ENCODE measurements at places on chromosomes 11 and 22.

- DNase-seq = no peak
These were observed 17.9 kb downstream of the LINC01488 start for GRCh38 chr11:69499186-69499917.

- DNase-seq = no peak
These were observed 38.4 kb downstream of the MOB2 start for GRCh38 chr11:1447845-1448825.

DNA sequence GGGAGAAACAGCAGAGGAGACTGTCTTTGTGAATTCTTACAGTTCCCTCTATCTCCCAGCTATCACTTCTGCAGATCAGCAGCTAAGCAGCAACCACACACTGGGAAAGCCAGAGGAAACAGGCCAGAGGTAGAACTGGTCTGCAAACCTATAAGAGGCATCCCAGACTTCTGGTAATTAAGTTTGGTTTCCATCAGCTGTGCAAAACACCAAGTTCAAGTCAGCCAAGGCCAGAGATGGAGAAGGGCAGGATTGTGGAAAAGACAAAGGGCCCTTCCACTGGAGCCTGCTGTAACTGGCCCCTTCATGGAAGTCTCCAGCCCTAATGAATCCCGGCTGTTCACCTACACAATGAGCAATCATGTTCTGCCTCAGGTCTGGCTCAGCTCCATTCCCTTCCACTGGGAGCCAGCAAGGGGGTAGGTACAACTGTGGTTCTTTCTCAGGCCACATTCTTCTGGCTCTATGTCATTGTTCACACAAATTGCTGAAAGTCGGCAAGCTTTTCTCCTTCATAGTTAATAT is 4.6 kb upstream of the PAMR1 start:
- no peak for DNase-seq

- DNase-seq = no peak
These were observed 7.2 kb upstream of the BID start for GRCh38 chr22:17781319-17782031.

- peak; percentile 39 for DNase-seq
These were observed 663.7 kb upstream of the B3GAT1 start for GRCh38 chr11:135075740-135076139.

GRCh38 chr11:128595775-128596174 is 8.4 kb upstream of the ETS1 start:
- no peak for DNase-seq

GRCh38 chr11:59028105-59028504 is 58.0 kb upstream of the GLYATL1B start:
- no peak for DNase-seq

DNA sequence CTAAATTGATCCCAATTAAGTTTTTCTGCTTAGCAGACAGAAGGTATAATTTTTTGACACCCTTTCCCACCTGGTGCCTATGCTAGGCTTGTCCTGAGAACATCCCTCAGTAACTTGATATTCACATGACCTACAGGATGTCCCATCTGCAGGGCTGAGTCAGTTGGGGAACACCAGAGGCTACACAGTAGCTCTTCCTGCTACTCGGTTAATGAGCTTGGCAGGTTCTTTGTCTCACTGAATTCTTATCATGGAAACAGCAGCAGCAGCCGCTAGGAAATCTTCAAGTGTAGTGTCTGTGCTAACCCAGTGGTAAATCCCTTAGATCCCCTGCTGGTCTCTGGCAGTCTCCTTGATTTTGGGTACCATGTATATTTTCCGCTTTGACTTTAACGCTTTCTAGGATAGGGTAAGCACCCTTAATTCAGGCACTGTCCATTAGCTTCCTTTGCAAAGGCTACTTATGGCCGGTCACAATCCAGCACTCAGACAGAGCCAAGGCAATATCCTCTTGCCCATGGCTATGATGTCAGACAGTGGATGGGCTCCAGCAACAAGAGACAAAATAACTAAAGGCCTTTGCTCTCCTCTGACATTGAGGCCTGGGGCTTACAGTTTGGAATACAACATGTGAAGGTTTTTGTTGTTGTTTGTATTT is 8.5 kb downstream of the MRPL16 start:
- DNase-seq = no peak

GRCh38 chr11:9888938-9889337 is 225.1 kb downstream of the SWAP70 start:
- DNase-seq = no peak

GRCh38 chr22:24969560-24970301 is 17.2 kb downstream of the KIAA1671 start:
- DNase-seq = no peak

DNA sequence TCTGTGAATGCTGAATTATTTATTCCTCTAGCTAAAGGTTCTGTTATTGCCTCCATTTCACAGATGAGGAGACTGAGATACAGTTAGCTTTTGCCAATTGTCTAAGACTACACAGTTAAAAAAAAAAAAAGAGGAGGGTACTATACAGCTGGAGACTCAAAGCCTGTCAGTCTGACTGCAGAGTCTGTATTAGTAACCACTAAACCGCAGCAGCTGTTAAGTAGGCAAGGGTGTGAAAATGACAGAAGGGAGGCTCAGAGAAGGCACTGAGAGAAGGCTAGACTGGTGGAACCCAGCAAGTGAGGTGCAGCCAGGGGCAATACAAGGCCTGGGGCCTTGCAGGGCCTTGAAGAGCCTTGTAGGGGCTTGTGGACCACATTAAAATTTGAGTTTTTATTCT is 181.2 kb downstream of the CSNK2A3 start:
- no peak for DNase-seq

- no peak for DNase-seq
These were observed 315.9 kb downstream of the CADM1 start for GRCh38 chr11:115188188-115188897.

DNA sequence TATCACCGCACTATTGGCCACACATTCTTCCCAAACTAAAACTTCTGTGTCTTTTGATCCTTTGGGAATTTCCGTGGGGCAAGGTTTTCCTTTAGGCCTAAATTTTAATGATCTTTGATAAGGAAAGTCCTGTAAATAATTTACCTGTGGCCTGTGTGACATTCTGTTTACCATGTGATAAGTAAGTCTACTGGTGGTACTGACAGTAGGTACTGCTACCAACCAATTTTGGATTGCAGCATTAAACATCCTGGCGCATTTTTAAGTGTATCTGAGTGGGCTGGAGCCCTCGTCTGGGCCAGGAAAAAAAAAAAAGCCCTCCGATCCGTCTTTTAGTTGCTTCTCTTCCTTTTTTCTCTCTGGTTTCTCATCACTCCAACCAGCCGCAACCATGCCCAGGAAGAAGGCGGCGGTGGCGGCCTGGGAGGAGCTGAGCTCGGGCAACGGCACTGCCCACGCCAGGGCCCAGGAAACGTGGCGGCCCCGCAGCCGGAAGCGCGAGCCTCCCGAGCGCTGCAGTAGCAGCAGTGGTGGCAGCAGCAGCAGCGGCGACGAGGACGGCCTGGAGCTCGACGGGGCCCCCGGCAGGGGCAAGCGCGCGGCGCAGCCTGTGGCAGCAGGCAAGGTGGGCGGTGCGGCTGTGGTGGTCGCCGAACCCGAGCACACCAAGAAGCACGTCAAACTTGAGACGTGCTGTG is 33.6 kb downstream of the ASRGL1 start:
- no peak for DNase-seq

GRCh38 chr11:1414650-1415049 is 24.9 kb downstream of the BRSK2 start:
- no peak for DNase-seq

- no peak for DNase-seq
These were observed 216.5 kb downstream of the DYNC2H1 start for GRCh38 chr11:103325686-103326069.

DNA sequence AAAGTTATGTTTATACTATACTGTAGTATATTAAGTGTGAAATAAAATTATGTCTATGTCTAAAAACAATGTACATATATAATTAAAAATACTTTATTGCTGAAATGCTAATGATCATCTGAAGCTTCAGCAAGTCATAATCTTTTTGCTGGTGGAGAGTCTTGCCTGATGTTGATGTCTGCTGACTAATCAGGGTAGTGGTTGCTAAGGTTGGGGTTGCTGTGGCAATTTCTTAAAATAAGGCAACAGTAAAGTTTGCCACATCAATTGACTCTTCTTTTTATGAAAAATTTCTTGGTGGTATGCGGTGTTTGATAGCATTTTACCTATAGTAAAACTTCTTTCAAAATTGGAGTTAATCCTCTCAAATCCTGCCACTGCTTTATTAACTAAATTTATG is 21.4 kb downstream of the INSC start:
- DNase-seq = no peak

- DNase-seq = no peak
These were observed 36.0 kb upstream of the PANX2 start for GRCh38 chr22:50134481-50134880.

DNA sequence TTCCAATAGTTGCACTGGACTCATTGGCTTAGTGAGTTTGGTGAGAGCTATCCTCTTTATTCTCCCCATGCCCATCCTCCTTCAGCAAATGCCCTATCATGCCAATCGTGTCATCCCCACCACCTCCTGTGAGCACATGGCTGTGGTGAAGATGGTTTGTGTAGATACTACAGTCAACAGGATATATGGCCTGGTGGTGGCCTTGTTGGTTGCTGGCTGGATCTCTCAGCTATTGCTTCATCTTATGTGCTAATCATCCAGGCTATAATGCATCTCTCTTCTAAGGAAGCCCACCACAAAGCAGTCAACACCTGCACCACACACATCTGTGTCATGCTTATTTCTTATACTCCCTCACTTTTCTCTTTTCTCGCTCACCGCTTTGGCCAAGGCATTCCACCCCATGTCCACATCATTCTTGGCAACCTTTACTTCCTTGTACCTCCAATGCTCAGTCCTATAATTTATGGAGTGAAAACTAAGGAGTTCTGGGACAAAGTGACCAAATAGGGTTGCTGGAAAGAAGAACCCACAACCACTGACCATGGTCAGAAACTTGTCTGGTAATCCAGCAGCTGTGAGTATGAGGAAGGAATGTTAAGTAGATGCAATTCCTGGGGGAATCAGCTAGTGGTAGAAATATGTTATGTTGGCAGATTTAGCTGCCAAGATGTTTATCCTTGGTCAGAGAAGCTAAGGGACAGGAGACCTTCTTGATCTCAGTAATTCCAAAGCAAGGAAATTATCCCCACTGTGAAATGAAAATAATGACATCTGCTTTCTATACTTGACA is 16.3 kb upstream of the OR56B1 start:
- no peak for DNase-seq

DNA sequence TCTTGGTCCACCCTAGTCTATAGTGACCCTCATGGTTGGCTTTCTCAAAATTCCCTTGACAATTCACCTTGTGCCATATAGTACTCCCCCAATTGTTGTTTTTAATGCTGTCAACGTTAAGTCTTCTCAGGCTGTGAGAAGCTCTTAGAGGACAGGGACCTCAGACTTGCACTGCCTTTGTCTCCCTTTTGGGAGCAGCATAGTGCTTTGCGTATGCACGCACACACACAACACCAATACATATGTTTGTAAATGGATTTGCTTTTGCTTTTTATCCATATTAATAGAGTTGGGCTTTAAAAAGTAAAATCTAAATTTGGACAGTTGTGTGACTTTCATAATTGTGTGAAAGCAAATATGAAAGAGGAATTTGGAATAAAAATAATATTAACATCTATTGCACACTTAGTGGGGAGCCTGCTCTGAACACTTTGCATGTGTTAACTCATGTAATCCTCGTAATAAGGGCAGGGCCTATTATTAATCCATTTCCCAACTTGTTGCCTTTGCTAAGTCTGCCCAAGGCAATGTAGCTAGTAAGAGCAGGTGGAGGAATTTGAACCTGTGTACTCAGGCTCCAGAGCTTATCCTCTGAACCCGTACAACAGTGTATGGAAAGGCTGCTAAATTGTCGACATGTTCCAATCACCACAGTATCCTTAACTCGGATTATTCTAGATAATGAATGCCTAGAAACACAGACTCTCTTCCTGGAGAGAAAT is 257.7 kb upstream of the NARS2 start:
- DNase-seq = no peak

DNA sequence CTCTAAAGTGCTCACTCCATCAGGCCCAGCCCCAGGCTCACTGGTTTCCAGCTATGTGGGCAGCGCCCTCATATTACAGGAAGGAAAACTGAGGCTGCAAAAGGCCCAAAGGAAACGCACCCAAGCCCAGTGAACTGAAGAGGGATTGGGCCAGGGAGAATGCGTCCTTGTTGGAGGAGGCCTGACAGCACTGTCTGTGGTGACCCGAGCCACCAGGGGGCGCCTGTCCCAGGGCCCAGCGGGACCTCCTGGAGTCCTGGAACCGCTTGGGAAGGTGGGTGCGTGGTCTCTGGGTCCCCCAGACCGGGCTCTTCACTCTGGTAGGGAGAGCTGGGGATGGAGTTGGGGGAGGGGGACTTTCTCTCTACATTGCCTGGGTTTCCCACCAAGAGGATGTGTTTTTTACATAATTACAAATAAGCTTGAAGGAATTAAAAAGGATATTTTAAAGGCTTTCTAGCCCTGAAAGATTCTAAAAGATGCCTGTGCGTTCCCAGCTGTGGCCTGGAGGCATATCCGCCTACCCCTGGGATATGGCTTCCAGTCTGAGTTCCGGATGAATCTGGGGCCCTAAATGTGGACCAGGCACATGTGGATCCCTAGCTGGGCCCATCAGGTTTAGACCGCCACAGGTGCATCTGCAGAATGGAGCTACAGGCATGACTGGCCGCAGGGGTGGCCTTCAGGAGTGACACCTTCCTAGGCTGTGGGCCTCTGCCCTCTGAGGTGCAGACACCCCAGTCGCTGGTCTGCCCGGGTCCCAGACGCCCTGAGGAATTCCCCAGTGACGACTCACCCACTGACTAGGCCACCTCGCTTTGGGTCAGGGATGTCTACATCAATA is 4.2 kb downstream of the SPI1 start:
- peak; percentile 78 for DNase-seq

DNA sequence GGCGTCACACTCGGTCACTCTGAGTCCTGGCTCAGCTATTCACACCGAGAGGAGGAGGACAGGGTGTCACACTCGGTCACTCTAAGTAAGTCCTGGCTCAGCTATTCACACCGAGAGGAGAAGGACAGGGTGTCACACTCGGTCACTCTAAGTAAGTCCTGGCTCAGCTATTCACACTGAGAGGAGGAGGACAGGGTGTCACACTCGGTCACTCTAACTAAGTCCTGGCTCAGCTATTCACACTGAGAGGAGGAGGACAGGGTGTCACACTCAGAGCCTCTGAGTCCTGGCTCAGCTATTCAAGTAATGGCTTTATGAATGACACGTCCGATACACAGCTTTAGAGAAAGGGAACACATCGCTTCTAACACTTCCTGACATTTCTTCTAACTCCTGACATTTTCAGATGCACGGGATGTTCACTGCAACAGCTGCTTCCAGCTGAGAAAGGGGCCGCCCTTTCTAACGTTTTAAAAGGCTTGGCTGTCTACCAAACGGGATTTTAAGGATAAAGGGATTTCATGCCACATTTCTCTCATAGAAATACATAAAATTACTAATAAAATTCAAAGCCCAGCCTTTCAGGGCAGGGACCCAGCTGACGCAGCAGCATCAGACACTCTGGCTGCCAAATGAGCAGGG is 28.1 kb downstream of the DRD4 start:
- no peak for DNase-seq

Data from activated CD4-positive, alpha-beta T cell treated with anti-CD3 and anti-CD28 coated beads for 24 hours (primary cell).